ENCODE measurements at places on chromosomes 1 and 21.

DNA sequence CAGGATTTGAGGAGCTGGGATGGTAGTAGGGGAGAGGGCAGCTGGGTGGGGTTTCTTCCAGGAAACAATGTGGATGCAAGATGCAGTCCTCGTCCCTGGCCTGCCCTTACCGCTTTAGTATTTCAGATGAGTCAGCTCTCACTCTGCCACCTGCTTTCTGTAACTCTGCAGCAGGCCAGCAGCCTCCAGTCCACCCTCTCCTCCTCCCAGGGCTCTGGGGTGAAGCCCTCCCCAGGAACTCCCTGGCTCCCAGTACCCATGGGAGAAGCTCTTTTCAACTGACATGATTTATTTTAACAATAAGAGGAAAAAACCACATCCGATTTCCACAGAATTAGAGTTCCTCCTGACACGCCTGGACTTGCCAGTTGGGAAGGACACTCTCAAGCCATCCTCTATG lies 39.0 kb upstream of the IL20 start:
- no peak for DNase-seq

- no peak for DNase-seq
These were observed 73.5 kb downstream of the SGIP1 start for GRCh38 chr1:66607458-66607857.

GRCh38 chr1:232123775-232124659 lies 497.4 kb downstream of the DISC1 start:
- DNase-seq = no peak

GRCh38 chr1:147351140-147351835 lies 108.8 kb downstream of the CHD1L start:
- no peak for DNase-seq

DNA sequence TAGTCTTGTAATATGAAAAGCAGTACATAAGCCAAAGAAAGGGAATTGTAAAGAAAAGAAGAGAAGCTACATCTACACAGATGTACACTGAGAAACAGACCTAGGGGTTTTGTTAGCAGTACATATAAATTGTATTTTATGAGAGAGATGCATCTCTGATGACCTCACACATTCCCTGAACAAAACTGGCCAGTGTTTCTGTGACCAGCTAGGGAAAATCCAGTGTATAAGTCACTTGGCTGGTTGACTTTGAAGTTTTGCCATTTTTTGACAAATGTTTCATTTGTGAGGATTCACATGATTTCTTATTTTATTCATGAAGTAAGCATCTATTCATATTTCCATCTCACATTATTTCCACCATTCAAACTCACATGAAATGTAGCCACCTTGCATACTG lies 28.3 kb upstream of the DYNLT5 start:
- DNase-seq = no peak

GRCh38 chr1:206897175-206897574 lies at the start of gene IL24:
IL24 (plus strand) TSS chr1:206897443; CDS start chr1:206897833, 390 bp downstream.
- no peak for DNase-seq

GRCh38 chr1:234779160-234779538 lies 169.2 kb upstream of the IRF2BP2 start:
- DNase-seq = no peak

- peak; percentile 46 for DNase-seq
These were observed 71.0 kb downstream of the NFASC start for GRCh38 chr1:204941421-204942338.

- DNase-seq = no peak
These were observed 3.3 kb upstream of the MTARC1 start for GRCh38 chr1:220783453-220783852.

DNA sequence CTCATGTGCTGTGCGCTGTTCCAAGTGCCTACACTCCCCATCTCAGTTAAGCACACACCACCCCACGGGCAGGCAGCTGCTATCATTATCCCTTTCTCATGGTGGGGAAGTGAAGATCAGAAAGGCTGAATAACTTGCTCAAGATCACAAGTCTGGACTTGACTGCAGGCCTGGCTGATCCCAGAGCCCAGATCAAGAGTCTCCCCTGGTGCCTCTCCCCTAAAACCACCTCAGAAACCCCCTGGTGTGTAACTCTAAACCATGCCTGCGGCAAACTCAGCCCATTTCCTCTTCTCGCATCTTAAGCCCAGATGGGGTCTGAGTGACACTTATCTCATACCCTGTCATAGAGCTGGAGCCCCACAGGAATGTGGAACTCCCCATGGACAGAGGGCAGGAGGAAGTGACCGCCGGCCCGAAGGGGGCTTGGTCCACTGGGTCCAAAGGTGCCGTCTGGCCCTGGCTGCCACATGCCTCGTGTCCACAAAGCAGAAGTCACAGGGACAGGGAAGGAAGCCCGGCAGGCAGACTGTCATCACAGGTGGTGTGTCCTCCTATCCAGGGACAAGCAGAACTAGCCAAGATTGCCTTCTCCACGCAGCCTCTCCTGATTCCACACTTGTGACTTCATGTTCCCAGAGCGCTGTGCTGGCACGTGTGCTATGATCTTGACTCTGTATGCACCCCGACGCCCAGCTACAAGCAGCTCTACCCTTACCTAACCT lies 92.1 kb downstream of the SYF2 start:
- DNase-seq = no peak

- no peak for DNase-seq
These were observed 9.8 kb downstream of the STPG1 start for GRCh38 chr1:24403806-24404205.

- no peak for DNase-seq
These were observed 186.7 kb downstream of the TOMM20 start for GRCh38 chr1:234942012-234942332.

DNA sequence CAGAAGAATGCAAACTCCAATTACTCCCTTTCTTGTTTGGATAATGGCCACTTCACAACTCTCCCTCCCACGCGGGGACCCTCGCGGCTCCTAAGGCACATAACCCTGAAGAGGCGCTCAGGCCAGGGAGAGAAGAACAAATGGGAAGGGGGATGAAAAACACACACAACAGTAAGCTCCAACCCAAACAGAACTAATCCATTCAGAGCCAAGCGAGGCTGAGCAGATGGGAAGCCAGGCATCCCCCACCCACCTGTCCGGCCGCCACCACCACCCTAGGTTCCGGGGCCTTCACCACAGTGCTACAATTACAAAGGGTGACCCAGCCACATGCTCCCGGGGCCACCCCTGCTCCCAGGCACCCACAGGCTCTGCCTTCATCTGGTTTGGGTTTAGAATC lies 101.5 kb downstream of the MRPL37 start:
- DNase-seq = no peak

GRCh38 chr1:14778898-14779865 lies 180.7 kb downstream of the KAZN start:
- DNase-seq = peak; percentile 1

GRCh38 chr1:35557118-35557610 lies at the start of gene KIAA0319L:
KIAA0319L (minus strand) TSS chr1:35557403; CDS start chr1:35554491, 2,912 bp downstream.
- peak; percentile 75 for DNase-seq

DNA sequence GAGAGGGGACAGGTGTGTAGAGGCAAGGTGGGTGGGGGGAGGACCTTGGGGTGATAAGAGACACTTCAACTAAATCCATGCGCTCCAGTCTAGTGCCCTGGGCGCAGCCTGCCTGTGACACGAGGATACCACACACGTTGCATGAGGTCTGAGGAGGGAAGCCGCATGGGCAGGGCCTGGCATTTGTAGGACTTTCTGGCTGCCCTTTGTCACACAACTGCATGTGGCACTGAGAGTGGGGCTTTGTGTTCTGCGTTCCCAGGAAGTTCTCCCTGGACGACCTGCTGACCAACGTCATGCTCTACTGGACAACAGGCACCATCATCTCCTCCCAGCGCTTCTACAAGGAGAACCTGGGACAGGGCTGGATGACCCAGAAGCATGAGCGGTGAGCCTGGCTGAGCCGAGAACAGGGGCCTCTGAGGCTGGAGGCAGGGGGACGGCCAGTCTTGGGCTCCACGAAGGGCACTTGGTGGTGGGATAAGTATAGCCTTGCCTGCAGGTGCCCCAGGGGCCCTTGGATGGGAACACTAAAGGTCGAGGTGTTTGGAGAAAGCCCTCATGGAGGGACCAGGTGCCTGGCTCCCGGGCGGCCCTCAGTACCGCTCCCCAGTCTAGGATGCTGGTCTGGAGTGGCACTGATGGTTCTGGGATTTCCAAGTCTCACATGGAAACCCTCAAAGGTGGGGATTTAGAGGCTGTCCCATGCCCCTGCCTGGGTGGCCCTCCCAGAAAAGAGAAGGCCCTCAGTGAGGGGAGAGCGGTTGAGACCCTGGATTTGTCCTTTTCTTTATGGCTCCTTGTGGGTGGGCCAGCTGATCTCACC lies 34.5 kb downstream of the EPHX1 start:
- DNase-seq = no peak

DNA sequence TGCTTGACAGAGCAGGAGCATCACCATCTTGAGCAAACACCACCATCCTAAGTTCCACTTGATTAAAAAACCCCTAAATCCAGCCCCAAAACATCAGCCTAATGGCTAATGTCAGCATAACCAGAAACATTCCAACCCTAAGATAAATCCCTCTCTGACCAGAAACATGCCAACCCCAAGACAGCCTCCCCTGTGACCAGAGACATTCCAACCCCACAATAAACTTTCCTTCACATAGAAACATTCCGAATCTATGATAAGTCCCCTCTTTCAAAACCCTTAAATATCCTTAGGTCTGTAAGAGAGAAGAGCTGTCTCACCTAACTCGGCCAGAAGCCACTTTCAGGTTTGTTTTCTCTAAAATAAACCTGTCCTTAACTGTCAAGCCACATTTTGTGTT lies 17.4 kb upstream of the SLC2A5 start:
- DNase-seq = no peak

GRCh38 chr1:61269602-61270001 lies 187.2 kb downstream of the NFIA start:
- DNase-seq = no peak

GRCh38 chr1:48254254-48254653 lies 31.7 kb downstream of the SLC5A9 start:
- no peak for DNase-seq

GRCh38 chr1:76998582-76999223 lies 131.4 kb downstream of the ST6GALNAC5 start:
- DNase-seq = no peak

DNA sequence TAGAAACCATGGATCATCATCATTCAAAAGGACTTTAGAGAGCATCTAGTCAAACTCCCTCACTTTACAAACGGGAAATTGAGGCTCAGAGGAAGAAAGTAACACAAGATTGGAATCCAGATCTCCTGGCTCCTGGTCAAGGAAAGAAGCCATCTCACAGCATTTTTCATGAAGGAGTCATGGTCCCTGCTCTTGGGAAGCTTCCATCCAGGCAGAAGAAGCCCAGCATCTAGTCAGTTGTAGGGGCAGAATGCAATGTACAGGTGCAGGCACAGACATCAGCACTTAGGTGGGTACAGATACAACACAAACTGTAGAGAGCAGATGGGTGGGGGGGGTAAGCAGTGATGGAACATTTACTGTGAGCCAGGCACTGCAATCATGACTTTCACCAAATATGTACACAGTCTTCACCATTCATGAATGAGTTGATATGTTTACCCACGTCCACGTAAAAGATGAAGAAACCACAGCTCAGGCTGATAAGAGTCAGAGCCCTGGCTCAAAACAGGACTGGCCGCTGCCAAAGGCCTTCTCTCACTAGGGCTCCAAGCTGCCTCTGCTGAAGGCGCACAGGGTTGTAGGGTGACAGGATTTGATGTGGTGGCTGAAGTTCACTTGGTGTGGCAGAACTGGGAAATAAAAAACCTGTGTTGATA lies 44.0 kb downstream of the OPTC start:
- DNase-seq = peak; percentile 3

- DNase-seq = no peak
These were observed 20.5 kb upstream of the TRABD2B start for GRCh38 chr1:48017716-48018115.

DNA sequence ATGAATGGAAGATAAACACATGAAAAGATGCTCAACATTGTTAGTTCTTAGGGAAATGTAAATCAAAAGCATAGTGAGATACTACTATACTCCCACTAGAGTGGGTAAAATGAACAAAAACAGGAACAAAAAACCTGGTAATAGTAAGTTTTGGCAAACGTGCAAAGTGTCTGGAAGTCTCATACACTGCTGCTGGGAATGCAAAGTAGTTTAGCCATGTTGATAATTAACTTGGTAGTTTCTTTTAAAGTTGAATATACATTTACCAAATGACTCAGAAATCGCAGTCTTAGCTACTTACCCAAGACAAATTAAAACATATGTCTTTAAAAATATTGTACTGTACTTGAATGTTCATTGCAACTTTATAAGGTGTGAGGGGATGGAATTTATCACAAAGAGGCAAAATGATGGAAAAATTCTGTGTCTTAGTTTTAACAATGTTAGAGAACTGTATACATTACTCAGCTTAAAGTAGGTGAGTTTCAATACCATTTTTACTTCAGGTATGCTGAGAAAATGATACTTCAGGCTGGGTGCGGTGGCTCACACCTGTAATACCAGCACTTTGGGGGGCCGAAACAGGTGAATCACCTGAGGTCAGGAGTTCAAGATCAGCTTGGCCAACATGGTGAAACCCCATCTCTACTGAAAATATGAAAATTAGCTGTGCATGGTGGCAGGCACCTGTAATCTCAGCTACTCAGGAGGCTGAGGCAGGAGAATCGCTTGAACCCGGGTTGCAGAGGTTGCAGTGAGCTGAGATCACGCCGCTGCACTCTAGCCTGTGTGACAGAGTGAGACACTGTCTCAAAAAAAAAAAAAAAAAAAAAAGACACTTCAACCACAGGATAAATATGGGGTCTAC lies 102.3 kb downstream of the PDE4B start:
- no peak for DNase-seq

- no peak for DNase-seq
These were observed 41.1 kb upstream of the CCSAP start for GRCh38 chr1:229383961-229384360.

GRCh38 chr21:15508554-15508953 lies 221.2 kb upstream of the USP25 start:
- DNase-seq = peak; percentile 15

DNA sequence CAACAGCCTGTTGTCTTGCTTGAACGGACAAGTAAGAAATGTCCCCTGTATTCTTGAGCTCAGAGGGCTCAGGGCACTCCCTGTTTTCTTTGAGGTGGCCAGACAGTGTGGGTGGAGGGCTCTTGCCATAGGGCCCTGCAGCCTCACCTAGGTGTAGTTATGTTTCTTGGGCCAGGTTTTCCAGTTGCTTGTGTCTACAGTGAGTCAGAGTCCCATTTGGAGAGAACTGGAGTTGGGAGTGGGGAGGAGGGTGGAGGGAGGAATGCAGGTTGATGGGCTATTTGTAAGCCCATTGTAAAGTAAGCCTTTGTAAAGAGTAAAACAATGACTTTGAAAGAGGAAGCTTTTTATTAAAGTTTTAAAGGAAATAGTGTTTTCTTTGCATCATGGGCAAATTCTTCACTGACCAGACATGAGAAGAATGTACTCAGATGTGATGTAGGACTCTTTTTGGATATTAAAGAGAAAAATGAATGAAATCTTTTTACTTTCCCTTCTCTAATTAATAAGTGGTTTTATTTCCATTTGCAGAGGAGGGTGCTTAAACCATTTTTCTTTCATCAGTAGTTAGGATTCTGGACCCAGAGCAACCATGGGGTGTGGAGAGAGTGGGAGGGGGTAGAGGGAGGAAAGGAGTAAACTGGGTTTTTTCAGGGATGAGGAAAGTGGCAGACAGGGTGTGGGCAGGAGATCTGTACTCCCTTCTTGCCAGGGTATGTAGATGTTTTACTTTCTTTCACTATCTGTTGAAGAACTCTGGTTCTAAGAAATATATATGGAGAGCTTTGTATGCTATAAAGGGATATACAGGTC lies 45.1 kb upstream of the MACF1 start:
- DNase-seq = no peak

Measured in CD4-positive, alpha-beta T cell treated with Interleukin-4 for 4 hours (primary cell).